ENCODE measurements at places on chromosomes 3 and 15. TPM values are rescaled to one million over a fixed set of nuclear protein-coding genes. Genes with fewer than 3 reads are reported as not detected.

- DNase-seq: no peak
Observed at GRCh38 chr15:44501768-44502366, 35.1 kb upstream of the EIF3J start.

DNA sequence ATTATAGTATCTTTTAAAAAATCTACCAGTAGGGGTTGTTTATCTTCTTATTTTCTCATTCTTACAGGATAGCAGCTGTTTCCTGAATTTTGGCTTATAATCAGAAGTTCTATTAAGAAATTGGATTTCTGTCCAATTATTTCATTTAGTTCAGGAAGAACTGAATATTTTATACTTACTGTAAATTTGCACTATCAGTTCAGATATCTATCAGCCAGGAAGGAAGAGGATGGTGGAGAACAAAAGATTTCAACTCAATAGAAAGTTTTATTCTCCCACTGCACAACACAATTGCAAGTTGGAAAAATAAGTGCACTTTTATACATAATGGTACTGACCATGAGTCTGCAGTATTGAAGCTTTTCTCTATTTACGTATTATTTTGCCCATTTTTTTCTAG lies 400.9 kb downstream of the PLOD2 start:
- DNase-seq: no peak

DNA sequence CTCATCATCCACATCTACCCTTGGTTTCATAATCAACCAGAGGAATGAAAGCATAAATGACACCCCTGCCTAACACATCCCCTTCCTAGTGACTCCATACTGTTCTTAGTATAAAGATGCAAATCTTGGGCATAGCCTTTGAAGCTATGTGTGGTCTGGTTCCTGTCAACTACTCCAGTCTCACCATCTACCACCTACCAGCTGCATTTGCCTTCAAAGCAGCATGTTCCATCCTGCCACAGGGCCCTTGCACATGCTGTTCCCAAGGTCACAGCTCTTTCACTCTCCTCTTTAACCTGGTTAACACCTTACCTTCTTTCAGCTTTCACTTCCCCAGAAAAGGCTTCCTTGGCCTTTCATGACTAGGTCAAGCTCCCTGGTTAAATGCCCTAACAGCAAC lies 62.3 kb upstream of the ARHGEF3 start:
- peak; percentile 78 for DNase-seq

- no peak for DNase-seq
Observed at GRCh38 chr3:14614862-14615261, 36.7 kb upstream of the CCDC174 start.

DNA sequence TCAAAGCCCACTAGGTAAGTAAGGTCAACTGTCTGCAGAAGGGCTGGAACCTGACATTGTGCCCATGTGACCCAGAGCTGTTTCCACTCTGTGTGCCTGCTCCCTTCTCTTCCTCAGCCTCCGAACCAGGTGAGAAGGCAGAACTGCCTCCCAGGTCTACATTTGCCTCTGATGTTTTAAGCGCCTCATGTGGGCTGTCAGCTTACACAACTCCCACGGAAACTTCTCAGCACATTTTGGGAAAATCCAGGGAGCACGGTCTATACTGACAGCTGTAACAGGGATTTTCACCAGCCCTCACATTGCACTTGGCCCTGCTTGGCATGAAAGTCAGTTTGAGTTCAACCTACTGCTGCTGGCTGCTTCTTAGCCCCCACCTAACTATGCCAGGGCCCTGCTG lies 46.9 kb upstream of the SLC24A5 start:
- no peak for DNase-seq

- DNase-seq: no peak
Observed at GRCh38 chr3:135621184-135621920, 344.2 kb upstream of the PPP2R3A start.

DNA sequence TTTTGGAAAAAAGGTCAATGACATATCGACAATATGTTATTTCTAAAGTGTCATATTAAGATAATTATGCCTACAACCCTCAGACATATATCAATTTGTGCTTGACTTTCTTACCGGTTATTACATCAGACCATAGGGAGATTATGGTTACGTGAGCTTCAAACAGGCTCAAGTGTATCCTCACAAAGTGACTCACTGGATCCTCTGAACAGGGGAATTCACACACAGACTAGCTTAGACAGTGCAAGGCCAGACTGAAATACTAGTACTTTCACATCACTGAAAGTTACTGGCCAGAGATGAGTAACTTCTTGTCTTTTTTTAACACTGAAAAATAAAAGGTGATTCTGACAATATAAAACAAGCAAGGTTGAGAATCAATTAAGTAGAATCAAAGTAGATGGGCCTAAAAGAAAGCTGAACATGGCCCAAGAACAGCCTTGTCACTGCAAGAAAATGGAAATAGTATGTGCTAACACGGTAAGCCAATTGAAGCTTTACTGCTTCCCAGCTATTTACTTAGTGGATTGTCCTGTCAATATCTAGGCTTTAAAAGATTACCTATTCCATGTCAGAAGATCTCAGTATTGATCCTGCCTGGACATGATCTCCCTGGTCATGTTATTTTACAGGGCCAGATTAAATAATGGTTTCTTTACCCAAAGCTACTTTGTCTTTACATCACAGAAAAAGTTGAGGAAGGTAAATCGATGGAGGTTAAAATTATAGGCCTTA lies 848.6 kb downstream of the ROBO1 start:
- no peak for DNase-seq

DNA sequence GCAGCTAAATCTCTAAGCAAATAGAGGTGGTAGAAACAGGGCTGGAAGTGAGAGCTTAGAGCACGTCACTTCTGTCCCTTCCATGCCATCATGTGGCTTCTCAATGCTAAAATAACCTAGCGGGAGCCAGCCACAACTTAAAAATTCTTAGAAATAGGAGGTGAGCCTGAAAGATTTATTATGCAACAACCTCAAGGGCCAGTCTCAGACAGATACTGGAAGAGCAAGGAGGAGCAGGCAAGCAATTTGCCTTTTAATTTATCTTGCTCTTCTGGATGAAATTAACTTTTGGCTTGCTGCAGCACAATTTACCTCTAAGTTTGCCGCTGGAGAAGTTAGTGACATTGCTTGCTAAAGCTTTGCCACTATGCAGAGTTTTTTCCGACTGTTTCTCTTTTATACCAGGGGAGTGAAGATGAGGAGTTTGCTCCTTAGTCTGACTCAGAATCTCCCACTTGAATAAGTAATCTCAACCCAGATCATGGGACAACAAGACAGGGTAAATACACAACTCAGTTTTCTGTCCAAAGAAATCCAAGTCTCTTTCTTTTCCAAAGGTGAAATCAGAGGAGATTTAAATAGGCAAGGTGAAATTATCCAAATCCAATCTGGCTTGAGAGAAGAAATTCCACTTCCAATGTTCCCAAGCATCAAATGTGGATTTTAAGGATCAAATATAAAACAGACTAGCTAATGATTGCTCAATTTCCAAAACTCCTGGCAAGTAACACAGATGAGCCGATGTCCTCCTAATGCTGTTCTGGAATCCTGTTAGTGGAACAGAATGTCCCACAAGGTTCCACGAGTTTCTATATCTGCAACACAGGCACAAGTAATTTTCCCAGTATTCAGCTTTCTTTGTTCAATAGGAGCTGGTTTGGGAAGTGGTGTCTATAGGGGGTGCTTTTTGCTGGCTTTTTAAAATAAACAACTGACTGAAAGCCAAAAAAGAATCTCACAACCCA lies 329.4 kb upstream of the RORA start:
- no peak for DNase-seq

DNA sequence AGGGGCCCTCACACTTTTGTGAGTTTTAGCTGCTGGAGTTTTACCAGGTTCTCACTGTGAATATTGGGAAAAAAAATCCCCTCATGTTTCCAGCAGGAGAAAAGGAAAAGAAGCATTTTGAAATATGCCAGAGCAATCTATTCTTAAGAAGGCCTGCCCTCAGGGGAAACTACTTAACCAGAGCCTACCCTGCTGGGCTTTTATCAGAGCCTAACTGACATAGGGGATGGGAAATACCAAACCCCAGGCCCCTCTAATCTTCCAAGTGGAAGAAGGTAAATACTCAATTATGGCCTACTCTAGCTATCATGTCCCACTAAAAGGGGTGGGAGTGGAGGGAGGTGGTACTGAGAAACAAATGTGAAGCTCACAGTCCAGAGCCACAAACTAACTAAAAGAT lies 68.7 kb upstream of the NMNAT3 start:
- DNase-seq: no peak

The ZFYVE19 gene
- 26.1 TPM for total RNA-seq

The ABHD17C gene
- 9.0 TPM for total RNA-seq

The CORO2B gene
- total RNA-seq: 0.19 TPM

The PATL2 gene
- 16.5 TPM for total RNA-seq

All from activated CD4-positive, alpha-beta memory T cell treated with anti-CD3 and anti-CD28 coated beads for 36 hours (primary cell).